ENCODE measurements at places on chromosomes 11 and 22. TPM values are rescaled to one million over a fixed set of nuclear protein-coding genes. Genes with fewer than 3 reads are reported as not detected.

TMPRSS4 gene
- total RNA-seq: not detected

CALCB gene
- total RNA-seq: 0.52 TPM

KCNA4 gene
- not detected for total RNA-seq

LMO1 gene
- not detected for total RNA-seq

B4GAT1 gene
- total RNA-seq: 9.8 TPM

AQP11 gene
- total RNA-seq: 0.67 TPM

- DNase-seq: no peak
These were observed 3.0 kb upstream of the YPEL4 start for GRCh38 chr11:57652662-57653061.

DNA sequence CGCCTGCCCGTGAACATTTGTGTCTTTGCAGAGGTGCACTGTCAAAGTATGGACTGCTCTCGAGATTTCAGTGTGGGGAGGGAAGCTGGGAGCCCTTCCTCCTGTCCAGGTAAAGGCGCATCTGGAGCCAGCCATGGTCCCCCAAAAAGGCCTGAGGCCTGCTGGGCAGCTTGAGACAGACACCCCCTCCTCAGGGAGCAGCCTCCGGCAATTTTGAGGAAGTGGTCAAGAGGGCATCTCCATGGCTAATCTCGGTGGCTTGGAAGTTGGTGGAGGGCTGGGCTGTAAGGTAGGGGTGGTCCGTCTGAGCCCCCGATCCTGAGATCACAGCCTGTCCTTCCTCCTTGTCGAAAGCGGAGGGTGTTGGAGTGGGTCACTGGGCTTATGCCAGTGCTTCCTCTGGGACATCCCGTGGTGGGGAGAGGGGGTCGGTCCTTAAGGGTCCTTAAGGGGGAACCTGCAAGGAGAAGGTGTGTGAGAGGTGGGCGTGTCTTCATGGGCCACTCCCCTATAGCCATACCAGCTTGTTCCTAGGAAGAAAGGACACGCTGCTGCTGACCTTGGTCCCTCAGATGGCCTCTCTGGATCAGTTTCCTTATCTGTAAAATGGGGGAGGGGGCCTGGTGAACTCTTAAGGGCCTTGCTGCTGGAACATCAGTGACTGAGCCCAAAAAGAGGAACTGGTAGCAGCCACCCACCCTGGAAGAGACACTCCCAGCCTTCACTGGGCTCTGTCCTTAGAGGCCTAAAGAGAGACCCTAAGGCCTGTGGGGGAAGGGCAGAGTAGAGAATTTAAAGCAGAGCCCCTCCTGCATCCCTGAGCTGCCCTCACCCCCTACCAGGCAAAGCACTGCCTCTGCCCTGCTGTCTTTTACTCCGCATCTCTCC lies 2.6 kb downstream of the KCNC1 start:
- no peak for DNase-seq

GRCh38 chr22:49141761-49142160 lies 685.9 kb downstream of the BRD1 start:
- DNase-seq: no peak

GRCh38 chr11:80727315-80727714 lies 1286.5 kb upstream of the TENM4 start:
- DNase-seq: no peak

DNA sequence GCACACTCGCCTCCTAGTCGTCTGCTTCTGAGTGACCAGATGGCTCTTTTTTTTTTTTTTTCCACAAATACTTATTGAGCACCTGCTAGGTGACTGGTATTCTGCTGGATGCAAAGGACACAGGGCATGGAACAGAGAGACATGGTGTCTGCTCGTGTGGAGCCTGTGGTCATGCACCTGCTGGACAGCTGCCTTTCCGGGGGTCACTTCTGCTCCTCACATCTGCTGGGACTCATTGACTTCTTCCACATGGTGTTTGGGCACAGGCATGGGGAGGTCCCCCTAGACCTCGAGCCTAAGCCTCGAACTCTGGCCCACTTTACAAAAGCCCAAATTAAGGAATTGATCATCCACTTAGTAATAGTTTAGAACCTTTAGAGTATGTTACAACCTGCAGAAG lies 39.5 kb upstream of the EMID1 start:
- DNase-seq: no peak

DNA sequence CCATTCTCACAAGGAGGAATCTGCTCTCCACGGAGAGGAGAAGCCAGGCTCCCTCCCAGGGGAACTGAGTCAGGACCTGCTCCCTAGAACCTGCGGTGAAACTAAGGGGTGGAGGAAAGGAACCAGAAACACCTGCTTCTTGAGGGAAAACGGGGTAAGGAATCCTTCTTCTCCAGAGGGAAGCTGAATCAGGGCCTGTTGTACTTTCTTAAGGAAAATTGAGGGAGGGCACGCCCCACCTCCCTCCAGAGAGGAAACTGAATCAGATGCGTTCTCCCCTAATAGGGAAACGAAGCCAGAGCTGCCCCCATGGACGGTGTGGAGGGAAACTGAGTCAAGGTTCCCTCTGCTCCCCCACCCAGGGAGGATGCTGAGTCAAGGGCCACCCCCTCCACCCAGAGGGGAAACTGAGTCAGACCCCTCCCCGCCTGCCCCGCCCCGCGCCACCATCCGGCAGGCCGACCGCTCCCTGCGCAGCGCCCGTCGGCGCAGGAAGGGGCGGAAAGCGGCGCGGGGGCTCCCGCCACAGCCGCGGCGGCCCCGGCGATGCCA lies 393 bp downstream of the RELA start:
- no peak for DNase-seq

DNA sequence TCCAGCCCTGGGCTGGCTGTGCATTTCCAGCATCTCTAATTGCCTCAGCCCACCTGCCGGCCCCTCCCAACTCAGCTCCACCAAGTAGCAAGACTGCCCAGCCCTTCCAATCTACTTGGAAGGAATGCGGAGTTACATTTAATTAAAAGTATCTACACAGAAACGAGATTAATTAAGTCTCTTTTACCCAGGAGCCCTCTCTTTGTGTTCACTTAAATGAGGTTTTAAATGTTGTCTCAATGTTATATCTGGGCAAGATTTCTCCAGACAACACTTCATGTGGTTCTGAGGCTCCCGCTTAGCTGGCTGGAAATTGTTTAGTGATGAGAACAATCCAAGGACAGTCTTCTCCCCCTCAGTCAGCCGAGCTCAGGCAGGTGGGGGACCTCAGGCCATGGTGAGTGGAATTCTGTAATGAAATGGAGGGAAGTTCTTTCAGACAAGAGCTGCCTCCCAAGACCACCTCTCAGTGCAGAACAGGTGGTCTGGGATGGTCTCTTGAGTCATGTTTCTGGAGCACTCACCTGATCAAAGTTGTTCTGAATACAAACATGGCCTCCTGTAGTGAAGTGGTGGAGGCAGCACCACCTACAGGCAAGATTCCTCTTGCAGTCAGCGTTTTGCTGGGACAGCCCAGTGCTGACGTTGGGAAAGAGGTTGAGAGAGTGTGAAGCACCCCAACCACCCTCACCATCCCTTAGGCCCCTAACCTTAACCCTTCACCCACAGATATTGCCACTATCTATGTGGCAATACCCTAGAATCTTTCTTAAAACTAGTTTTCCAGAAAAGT lies 371.6 kb downstream of the CADM1 start:
- DNase-seq: no peak

DNA sequence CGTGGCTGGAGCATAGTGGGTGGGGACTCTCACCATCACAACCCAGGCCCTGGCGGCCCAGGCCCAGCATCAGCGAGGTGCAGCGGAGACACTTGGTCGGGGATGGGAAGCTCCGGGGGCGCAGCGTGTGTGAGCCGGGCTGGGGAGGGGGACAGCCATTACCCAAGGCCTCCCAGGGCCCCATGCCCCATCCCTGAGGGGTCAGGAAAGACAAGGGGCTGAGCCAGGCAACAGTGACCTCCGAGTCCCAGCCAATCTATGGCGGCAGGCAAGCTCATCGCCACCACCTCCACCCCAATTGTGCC lies 11.3 kb downstream of the CDC42BPG start:
- no peak for DNase-seq

- DNase-seq: no peak
These were observed 6.6 kb downstream of the RPS25 start for GRCh38 chr11:119011476-119012053.

DNA sequence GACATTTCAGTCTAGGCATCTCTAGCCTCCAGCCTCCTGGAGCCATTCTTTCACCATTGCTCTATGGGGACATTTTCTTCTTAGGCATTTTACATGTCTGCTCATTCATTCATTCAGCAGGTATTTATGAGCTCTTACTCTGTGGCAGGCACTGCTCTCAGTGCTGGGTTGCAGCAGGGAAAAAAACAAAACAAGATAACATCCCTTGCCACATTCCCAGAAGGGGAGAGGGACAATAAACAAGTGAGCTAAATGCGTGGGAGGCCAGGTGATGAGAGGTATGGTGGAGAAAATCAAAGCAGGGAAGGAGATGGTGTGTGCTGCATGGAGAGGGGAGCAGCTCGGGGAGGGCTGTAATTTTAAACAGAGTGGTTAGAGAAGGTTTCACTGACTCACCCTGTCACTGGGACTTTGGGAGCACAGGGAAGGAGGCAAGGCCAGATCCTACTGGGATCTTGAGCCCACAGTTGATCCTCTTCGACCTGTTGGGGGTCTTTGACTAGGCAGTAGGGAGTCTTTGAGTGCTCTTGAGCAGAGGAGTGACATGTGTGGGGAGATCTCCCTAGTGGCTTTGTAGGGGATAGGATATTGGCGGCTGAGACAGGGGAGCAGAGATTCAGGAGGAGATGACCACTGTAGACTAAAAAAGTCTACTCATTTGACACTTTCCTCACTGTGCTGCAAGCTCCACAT lies 17.0 kb downstream of the MICAL2 start:
- DNase-seq: no peak

All from CD4-positive, alpha-beta memory T cell (primary cell).